CD4-positive, alpha-beta T cell treated with Interferon alpha-2 for 1 hour (primary cell): ENCODE measurements at places on chromosomes 13 and 19.

- no peak for DNase-seq
Observed at GRCh38 chr19:35767288-35768081, 7.9 kb upstream of the ARHGAP33 start.

GRCh38 chr19:30406220-30407067 is 34.3 kb downstream of the ZNF536 start:
- DNase-seq: no peak

- DNase-seq: no peak
Observed at GRCh38 chr13:102881819-102882686, 36.2 kb downstream of the ERCC5 start.

GRCh38 chr13:101706651-101707050 is 254.2 kb downstream of the ITGBL1 start:
- peak; percentile 6 for DNase-seq

- no peak for DNase-seq
Observed at GRCh38 chr19:45716359-45717130, 14.2 kb downstream of the FBXO46 start.
